BE2C (cell line): ENCODE measurements at places on chromosomes 4 and X.
A peak's percentile ranks its signal among the peaks of the same experiment; 100 is the strongest.

DNA sequence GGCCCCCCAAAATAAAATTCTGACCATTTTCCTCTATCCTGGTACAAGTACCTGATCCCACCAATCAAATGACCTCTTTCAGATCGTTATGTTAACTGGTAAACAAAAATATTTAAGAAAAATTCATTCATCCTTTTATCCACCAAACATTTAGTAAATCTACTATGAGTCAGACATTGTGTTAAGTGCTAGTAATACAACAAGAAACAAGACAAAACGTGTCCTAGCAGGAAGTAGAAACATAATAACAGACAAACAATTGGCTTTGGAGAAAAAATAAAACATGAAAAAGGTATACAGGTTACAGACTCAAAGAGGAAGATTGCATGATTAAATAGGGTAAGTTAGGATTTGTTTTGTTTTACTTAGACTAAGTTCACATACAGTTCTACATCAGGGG is 43.7 kb downstream of the ANTXR2 start:
- no peak for DNase-seq

DNA sequence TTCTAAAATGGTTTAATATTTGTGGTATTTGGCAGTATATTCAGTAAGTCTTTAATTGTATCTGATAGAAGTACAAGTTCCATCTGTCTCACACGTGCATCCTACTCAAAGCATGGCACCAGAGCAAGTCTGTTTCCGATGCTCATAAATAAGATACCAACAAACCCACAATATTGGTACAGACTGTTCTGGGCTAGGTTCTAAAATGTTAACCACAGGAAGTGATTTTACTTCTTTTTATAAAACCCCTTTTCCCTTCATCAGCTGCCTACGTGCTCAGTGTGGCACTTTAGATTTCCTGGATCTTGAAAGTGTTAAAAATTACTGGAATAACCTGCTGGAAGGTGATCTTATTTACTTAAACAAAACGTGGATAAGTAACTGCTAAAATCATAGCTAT is 165.1 kb downstream of the CFAP299 start:
- DNase-seq, result no peak

DNA sequence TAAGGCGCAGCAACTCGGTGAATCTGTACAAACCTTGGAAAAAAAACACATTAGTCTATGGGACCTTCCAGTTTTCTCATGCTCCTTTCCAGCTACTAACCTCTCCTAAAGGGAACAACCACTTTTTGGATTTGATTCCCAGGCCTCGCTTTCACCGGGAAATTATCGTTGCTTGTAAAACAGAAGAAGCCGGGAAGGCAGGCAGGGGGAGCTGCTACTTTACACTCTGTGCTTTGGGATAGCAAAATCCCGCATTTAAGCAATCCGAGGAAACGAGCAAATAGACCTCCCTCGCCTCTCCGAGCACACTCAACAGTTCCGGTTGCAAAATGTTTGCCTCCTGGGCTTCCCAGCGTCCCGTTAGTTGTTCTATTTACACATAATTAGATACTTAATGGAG is 1.2 kb downstream of the CD38 start:
- DNase-seq, result peak; percentile 10

- DNase-seq, result no peak
These were observed 121.9 kb downstream of the KCTD8 start for GRCh38 chr4:44326741-44327140.

GRCh38 chr4:687048-687970 is 1.6 kb downstream of the SLC49A3 start:
- peak; percentile 27 for DNase-seq

GRCh38 chr4:21535898-21536297 is 412.7 kb downstream of the KCNIP4 start:
- no peak for DNase-seq

- no peak for DNase-seq
These were observed 1.6 kb upstream of the PDGFRA start for GRCh38 chr4:54227256-54228055.

DNA sequence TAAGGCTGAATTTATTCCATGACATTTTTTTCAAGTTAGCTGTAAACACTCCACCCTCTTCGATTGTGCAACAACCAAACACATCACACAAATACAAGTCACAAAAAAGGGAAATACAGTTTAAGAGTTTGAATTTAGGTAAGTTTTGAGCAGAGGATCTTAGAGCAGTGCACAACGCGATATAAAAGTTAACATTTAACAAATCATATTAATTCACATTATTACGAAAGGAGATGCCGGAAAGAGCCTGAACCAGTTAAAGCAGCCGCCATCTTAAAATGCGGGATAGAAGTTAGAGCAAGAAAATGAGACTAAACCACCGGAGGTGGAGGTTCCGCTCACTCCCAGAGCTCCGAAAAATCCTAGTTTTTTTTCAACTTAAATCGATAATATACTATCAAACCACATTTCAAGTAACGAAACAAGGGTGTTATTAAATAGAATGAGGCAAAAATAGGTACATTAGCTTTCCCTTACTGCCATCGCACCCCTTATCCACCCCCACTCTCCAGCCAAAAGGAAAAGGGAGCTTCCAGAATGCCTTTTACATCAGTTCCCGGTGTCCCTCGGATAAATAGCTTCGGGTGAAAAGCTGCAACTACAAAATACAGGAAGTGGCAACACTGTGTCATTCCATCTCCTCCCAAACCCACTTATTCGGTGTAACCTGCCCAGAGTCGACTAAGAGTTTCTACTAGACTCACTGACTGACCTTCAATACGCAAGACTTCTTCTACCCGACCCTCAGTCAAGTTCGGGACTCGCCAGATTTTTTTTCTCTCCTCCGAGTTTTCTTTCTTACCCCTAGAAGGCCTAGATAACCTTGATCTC is 1.9 kb downstream of the UBE2D3 start:
- DNase-seq, result peak; percentile 27

GRCh38 chrX:567891-568290 is 62.7 kb upstream of the SHOX start:
- DNase-seq, result no peak

DNA sequence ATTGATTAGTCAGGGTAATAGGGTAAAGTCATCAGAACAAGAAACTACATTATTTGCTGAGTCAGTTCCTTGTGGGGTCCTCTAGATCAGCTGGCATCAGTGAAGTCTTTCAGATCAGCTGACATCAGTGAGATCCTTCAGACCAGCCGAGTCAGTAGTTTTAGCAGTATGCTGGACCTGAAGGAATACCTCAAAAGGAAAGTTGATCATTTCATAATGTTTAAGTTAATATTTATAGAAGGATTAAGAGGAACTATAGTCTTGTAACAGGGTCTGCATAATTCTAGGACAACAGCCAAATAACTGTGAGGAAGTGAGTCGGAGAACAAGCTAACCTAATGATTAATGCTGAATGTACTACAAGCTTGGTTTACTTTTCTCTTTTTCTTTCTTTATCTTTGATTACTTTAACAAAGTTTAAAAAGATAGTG is 958 bp upstream of the UGT2B7 start:
- DNase-seq, result no peak

DNA sequence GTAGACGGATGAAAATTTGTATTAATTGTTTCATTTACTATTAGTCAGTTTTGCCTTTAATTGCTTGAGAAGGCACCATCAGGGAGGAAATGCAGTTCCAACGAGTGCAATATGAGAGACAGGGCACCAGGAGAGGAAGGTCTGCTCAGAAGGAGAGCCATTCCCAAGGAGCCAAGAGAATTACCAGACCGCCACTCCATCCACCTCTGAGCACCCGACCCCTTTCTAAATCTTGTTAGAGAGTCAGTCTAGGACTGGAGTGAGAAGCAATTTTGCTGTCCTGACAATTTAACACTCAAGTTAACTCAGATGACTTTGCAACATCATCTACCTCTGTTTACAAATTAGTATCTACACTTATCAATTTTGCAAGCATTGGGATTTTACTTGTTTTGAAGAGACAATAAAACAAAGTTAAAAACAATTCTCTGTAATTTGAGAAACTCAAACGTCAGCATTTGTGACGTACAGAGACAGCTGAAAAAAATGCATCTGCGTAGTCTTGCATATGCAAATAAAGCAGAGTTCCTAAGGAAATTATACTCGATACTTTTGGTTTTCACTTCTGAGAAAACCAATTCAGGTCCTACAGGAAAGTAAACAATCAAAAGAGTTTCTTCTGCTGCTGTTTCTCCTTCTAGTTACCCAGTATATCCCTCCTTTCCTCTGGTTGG is 1704.7 kb upstream of the TENM3 start:
- DNase-seq, result no peak

- no peak for DNase-seq
These were observed 41.3 kb upstream of the CCKAR start for GRCh38 chr4:26531491-26532116.

GRCh38 chr4:168063031-168063430 is 29.3 kb upstream of the ANXA10 start:
- DNase-seq, result no peak

- DNase-seq, result no peak
These were observed 87.8 kb downstream of the PLAC1 start for GRCh38 chrX:134570509-134570846.

DNA sequence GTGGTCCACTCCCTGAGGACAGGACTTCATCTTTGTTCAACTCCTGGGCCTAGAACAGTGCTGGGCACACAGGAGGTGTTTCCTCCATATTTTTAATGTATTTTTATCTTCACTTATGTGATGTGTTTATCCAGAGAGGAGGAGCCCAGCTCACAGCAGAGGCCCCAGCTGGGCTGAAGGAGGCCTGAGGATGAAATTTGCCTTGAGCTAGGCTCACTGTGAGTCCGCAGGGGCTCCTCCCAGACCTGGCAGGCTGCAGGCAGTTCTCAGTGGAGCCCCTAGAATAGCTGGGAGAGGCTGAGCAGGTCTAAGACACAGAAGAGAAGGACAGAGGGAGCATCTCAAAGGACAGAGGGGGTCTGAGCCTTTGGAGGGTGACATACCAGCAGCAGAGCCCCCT is 26.8 kb downstream of the C4orf50 start:
- no peak for DNase-seq

- DNase-seq, result peak; percentile 41
These were observed 64.6 kb downstream of the ANAPC4 start for GRCh38 chr4:25441519-25442117.

- no peak for DNase-seq
These were observed 6.2 kb downstream of the HNRNPD start for GRCh38 chr4:82367438-82368097.

- DNase-seq, result peak; percentile 7
These were observed at the start of gene CXCL6 for GRCh38 chr4:73836373-73837279. Gene CXCL6 (plus strand): TSS chr4:73836678. CDS start chr4:73836751, 73 bp downstream.

DNA sequence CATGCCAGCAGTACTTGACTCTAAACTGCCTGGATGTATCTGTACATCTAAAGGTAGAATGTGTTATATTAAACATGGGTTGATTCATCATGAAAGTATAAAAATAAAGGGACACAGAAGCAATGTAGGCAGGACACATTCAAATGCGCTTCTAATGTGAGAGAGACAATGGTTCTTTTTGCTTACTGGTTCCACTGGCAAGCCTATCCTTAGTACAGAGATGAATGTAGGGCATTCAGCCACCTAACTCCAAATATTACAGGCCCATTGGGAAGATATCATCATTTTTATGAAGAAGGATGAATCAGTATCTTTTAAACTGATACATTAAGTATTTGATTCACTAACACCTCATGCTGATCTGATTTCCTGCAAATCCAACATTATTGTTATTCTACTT is 18.0 kb downstream of the CDKL2 start:
- no peak for DNase-seq

DNA sequence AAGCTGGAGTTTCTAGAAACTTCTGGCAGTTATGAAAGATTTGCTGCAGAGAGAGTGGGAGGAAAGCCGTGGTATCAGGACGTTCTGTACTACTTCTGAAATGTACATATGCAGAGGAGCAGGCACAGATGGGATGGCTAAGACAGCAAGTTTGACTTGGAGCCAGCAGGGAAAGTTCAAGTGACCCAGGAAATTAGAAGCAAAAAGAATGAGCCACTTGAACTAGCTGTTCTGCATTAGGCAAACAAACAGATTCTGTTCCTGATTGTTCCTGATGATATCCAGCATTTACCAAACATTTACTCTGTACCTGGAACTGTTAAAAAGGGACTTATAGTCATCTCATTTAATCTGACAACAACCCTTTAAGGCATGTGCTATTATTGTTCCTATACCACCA is 41.4 kb upstream of the CXCL13 start:
- no peak for DNase-seq

- no peak for DNase-seq
These were observed 950.1 kb downstream of the FAT4 start for GRCh38 chr4:126264839-126265238.

DNA sequence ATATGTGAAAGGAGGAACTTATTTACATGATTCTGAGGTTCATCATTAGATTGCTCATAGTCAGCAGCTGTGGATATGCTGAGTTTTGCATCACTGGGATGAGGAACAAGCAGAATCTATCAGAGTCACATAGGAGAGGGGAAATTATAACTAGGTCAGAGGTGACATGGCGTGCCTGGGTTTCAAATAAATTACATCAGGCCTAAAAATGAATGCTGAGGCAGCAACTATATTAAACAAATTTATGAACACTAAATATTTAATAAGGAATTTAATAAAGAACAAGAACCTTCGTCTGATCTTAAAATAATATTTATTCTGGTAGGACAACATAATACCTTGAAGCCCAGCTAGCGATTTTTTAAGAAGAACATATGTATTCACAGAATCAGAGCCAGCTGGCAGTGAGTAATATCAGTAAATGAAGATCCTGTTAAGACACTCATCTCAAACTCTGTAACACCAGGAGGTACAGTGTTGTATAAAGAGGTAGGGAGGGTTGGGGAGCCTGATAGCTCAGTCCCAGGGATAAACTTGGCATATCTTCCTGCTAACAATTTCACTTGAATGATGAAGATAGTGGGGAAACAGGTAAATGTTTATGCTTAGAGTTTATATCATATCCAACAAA is 60.9 kb upstream of the HS3ST1 start:
- no peak for DNase-seq

DNA sequence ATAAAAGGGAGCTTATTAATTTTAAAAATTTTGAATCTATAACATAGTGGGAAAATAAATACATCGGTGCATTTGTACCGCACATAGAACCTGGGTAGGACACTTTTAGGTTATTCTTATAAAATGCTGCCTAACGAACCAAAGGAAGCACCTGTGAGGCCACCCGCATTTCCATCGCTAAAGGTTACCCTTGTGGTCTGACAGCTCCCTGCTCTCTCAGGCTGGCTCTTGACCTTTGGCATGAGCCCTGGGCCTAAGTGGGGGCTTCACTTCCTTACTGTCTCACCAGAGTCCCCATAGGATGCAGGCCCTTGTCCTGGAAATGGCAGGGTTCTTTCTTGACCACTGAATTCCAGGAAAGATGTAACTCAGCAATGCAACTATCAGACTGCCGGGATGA is 46.0 kb downstream of the HADH start:
- no peak for DNase-seq

GRCh38 chrX:133980406-133980805 is 5.0 kb downstream of the GPC3 start:
- DNase-seq, result no peak

GRCh38 chr4:1091561-1091995 is 21.8 kb downstream of the RNF212 start:
- no peak for DNase-seq

DNA sequence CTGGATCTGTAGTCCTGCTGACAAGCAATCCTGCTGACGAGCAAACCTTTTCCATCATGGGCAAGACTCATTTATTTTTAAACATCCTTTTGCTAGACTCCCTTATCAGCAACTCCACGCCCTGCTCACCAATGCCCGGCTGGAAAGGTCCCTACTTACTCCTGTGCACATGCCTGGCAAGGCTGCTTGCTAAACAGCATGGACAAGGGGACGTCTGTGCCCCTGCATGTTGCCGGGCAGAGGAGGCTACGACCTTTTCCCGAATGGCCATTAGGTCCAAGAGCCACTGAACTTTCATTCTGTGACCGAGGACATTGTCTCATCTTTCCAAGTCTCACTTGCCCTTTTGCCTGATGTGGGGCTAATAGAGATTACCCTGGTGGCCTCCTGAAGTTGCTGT is 98.6 kb downstream of the MGST2 start:
- no peak for DNase-seq
